Heart right ventricle (tissue), 16 donors: ENCODE measurements at places on chromosomes 3 and 15. TPM values are rescaled to one million over a fixed set of nuclear protein-coding genes. Genes with fewer than 3 reads are reported as not detected.

Gene C3orf80
- not detected for polyA plus RNA-seq

Gene CGNL1
- polyA plus RNA-seq = 2.7 TPM

Gene GOLGA8T
- polyA plus RNA-seq = 0.51 TPM

Gene IL17RD
- polyA plus RNA-seq = 1.3 TPM

Gene IQCF5
- not detected for polyA plus RNA-seq

Gene CORO2B
- 7.1 TPM for polyA plus RNA-seq

Gene ANKUB1
- polyA plus RNA-seq = not detected

Gene CPN2
- polyA plus RNA-seq = 0.51 TPM

Gene RASGRP1
- 0.04 TPM for polyA plus RNA-seq

Gene HEG1
- polyA plus RNA-seq = 12.2 TPM

Gene UBAP1L
- 0.65 TPM for polyA plus RNA-seq

Gene C3orf85
- polyA plus RNA-seq = not detected

Gene MYZAP
- polyA plus RNA-seq = 197 TPM

Gene ZNF197
- polyA plus RNA-seq = 9.4 TPM

Gene HES1
- polyA plus RNA-seq = 11.2 TPM

Gene PLCH1
- 1.2 TPM for polyA plus RNA-seq

Gene ACKR4
- 0.78 TPM for polyA plus RNA-seq

Gene SLC22A13
- 0.03 TPM for polyA plus RNA-seq

Gene TGM4
- not detected for polyA plus RNA-seq

Gene MOBP
- polyA plus RNA-seq = not detected

Gene STRIT1
- 4.2 TPM for polyA plus RNA-seq

Gene A4GNT
- not detected for polyA plus RNA-seq

Gene EEFSEC
- polyA plus RNA-seq = 16.7 TPM

Gene GABRB3
- 0.23 TPM for polyA plus RNA-seq

Gene ZMYND10
- 0.20 TPM for polyA plus RNA-seq

Gene CHRNB4
- polyA plus RNA-seq = not detected

Gene CCDC191
- 2.2 TPM for polyA plus RNA-seq

Gene SNTN
- polyA plus RNA-seq = not detected

Gene FRMD4B
- polyA plus RNA-seq = 4.1 TPM

Gene SLC28A2
- polyA plus RNA-seq = not detected

Gene CYP1A2
- not detected for polyA plus RNA-seq

Gene REC114
- not detected for polyA plus RNA-seq

Gene AGBL1
- not detected for polyA plus RNA-seq

Gene IL12A
- polyA plus RNA-seq = 0.65 TPM

Gene C3orf20
- polyA plus RNA-seq = not detected

Gene NRG4
- not detected for polyA plus RNA-seq

Gene EXD1
- not detected for polyA plus RNA-seq

Gene SGO1
- not detected for polyA plus RNA-seq

Gene RPN1
- 238 TPM for polyA plus RNA-seq

Gene ECE2
- polyA plus RNA-seq = not detected

Gene SEC22C
- polyA plus RNA-seq = 21.2 TPM

Gene OSTN
- not detected for polyA plus RNA-seq

Gene BAHD1
- 9.7 TPM for polyA plus RNA-seq

Gene SLC24A1
- polyA plus RNA-seq = 1.2 TPM

Gene CEP152
- 0.87 TPM for polyA plus RNA-seq

Gene SLC28A1
- 1.3 TPM for polyA plus RNA-seq

Gene NRROS
- polyA plus RNA-seq = 2.5 TPM

Gene SYNPR
- not detected for polyA plus RNA-seq

Gene NMNAT3
- polyA plus RNA-seq = 8.0 TPM

Gene GSK3B
- 7.5 TPM for polyA plus RNA-seq

Gene CSK
- 19.7 TPM for polyA plus RNA-seq

Gene ILDR1
- not detected for polyA plus RNA-seq

Gene MAGEL2
- polyA plus RNA-seq = not detected

Gene SHF
- polyA plus RNA-seq = 2.4 TPM

Gene PLA1A
- 1.1 TPM for polyA plus RNA-seq

Gene RPS17
- polyA plus RNA-seq = 3,888 TPM

Gene FGD5
- 8.9 TPM for polyA plus RNA-seq
